Hippocampal formation (tissue), 2 donors: ENCODE measurements at places on chromosomes 5 and 9.

- DNase-seq = no peak
Observed at GRCh38 chr5:140360681-140361479, 886 bp downstream of the SLC4A9 start.

GRCh38 chr5:61051267-61051666 lies 106.3 kb downstream of the NDUFAF2 start:
- DNase-seq = no peak

DNA sequence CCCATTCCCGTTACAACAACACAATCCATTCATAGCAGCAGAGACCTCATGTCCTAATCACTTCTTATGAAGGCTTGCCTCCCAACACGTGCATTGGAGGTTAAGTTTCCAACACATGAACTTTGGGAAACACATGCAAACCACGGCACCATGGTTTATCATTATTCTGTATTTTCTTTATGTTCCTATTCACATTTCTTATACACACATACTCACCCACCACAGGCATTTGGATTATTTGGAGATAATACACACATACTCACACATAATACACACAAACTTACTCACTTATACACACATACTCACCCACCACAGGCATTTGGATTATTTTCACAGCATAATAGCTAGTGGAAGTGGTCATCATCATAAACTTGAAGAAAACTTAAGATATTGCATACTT lies 75.6 kb downstream of the C7 start:
- DNase-seq = no peak

GRCh38 chr5:120817044-120817985 lies 353.2 kb downstream of the PRR16 start:
- DNase-seq = no peak

DNA sequence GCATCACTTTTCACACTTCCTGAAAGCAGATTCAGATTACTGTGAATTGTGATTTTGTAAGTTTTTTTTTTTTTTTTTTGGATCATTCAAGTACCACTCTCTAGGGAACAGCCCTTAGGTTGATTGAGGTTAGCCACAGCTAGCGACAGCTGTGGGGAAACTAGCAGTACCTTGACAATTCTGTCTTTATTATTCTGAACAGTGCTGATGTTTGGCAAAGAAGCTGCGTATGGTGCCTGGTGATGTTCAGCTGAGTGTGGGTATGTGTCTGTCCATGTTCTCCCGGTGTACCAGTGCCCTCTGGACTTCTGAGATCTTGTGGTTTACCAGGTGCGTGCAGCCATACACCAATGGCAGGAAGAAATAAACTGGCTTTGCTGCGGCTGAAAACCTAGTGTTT lies 117.3 kb upstream of the PLPPR1 start:
- DNase-seq = no peak

- DNase-seq = no peak
Observed at GRCh38 chr5:149028984-149029383, 33.9 kb downstream of the SH3TC2 start.

GRCh38 chr5:160128632-160129031 lies 9.4 kb upstream of the PWWP2A start:
- no peak for DNase-seq

DNA sequence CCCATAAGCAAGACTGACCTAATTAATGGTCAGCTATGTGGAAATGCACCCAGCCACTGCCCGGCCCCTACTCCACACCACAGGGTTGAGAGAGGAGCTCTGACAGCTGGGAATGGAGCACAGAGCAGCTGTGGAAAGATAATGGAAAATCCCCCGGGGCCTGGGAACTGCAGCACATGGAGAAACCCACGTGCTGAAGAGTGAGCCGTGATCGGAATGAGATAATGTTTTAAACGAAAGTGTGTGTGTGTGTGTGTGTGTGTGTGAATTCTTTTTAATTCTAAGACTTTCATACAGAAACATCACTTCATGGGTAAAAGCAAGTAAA lies 13.1 kb upstream of the SLC12A7 start:
- DNase-seq = no peak

DNA sequence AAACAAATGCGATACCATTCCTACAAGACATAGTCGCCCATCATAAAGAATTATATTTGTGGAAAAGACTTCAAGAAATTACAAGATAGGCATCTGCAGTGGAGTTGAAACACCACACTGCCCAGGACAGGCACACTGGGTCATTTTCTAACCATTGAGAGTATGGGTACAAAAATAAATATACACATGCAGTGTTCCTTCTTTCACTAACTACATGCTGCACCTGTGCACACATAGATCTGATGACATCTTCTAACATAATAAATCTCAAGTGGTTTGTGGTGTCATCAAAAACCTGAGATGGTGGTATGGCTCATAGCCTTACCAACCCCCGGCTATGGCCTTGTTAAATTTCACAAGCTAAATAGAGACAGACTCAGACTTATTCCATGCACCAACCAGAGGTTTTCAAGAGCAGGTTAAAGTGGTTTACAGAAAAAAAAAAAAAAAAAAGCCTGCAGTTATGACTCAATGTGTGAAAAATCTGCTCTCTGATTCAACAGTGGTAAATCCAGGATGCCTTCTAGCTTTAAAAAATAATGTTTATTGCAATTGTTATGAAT lies 12.4 kb upstream of the NFIB start:
- DNase-seq = no peak

- DNase-seq = no peak
Observed at GRCh38 chr5:139605887-139606286, 42.3 kb upstream of the CXXC5 start.

GRCh38 chr5:172115541-172115982 lies 72.5 kb downstream of the STK10 start:
- no peak for DNase-seq

DNA sequence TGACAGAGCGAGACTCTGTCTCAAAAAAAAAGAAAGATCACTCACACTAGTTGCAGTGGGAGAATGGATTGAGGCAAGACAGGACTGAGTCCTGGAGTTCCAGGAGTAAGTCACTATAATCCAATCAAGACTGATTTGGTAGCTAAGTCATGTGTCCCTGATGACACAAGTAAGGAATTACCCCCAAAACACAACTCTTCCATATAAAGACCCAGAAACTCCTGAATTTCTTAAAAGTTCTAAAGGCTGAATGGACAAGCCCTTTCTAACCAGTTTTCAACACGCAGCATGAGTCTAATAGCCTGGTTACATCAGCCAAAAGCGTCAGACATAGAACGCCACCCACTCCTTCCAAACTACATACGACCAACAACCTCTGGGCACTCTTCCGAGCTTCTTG lies 2.5 kb downstream of the ZFP62 start:
- no peak for DNase-seq
